ENCODE measurements at places on chromosomes 12 and 14. TPM values are rescaled to one million over a fixed set of nuclear protein-coding genes. Genes with fewer than 3 reads are reported as not detected.

IL31 gene
- not detected for total RNA-seq

CLEC1A gene
- total RNA-seq: not detected

BRF1 gene
- total RNA-seq: 29.9 TPM

GRCh38 chr14:73842201-73842600, 9.4 kb upstream of the PTGR2 start:
- DNase-seq: no peak
- no peaks in the 10 kb centered on the region for H3K36me3 ChIP-seq
- no peaks in the 10 kb centered on the region for H3K27me3 ChIP-seq
- H3K4me1 ChIP-seq: no peaks in the 10 kb centered on the region
- H3K27ac ChIP-seq: no peak overlapping the region

DNA sequence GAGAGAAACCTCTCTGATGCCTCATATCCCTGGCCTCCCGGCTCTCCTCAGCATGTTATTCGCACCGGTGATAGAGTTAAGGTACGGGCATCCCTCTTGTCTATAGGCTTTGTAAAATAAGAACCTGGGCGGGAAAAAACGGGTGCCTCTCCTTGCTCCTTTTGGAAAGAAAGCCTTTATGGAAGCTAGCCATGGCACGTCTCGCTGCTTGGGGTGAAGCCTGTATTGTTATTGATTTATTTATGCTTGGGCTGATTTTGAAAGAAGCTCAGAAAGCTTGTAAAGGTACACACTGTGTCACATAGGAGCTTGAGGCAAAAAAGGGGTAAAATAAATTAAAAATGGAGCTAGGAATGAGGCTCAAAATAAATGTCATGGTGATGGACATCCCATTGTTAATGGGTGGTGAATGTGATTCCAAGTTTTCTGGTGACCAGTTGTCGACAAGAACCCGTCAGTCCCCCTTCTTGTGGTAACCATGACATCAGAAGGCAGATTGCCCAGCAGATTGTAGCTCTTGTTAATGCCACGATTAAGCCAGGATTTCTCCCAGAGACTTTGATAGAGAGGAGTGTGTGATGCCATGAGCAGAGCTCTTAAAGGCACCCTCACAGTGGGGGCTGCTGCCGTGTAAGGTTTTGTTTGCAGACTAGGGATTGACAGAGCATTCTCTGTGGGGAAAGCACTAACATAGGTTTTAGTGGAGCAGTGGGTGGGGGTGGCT, 50.4 kb upstream of the ASPG start:
- H3K36me3 ChIP-seq: no peaks in the 10 kb centered on the region
- no peak for DNase-seq
- no peak overlapping the region for H3K4me3 ChIP-seq
- H3K27me3 ChIP-seq: no peaks in the 10 kb centered on the region
- no peak overlapping the region for H3K27ac ChIP-seq
- H3K4me1 ChIP-seq: no peaks in the 10 kb centered on the region

GRCh38 chr12:81615026-81615588, 144.0 kb downstream of the PPFIA2 start:
- H3K4me1 ChIP-seq: no peaks in the 10 kb centered on the region
- DNase-seq: no peak
- H3K4me3 ChIP-seq: no peak overlapping the region
- no peak overlapping the region for H3K27ac ChIP-seq
- H3K36me3 ChIP-seq: no peaks in the 10 kb centered on the region
- H3K27me3 ChIP-seq: no peaks in the 10 kb centered on the region

GRCh38 chr12:97912943-97913342, 450.3 kb downstream of the RMST start:
- no peak overlapping the region for H3K27ac ChIP-seq
- no peak for DNase-seq
- H3K36me3 ChIP-seq: no peaks in the 10 kb centered on the region
- H3K4me3 ChIP-seq: no peak overlapping the region
- no peaks in the 10 kb centered on the region for H3K27me3 ChIP-seq

- H3K27me3 ChIP-seq: no peaks in the 10 kb centered on the region
- peaks cover 15% of the 10 kb centered on the region for H3K4me1 ChIP-seq
- no peak for DNase-seq
- no peak overlapping the region for H3K4me3 ChIP-seq
These were observed 176.4 kb downstream of the STXBP6 start for GRCh38 chr14:24873551-24873950.

DNA sequence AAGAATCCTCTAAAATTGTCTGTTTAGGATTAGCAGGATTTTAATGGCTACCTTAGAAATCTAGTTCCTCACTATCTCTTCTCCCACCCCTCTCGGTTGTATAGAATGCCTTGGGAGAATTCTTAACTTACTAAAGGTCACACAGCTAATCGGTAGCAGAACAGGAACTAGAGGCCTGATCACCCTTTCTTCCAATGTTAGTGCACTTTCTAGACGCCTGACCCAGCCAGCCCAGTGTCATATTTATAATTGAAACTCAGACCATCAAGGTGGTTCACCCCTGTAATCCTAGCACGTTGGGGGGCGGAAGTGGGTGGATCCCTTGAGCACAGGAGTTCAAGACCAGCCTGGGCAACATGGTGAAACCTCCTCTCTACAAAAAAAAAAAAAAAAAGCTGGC, 1.7 kb downstream of the TIGAR start:
- peaks cover 22% of the 10 kb centered on the region for H3K36me3 ChIP-seq
- no peak for DNase-seq
- no peak overlapping the region for H3K4me3 ChIP-seq
- no peak overlapping the region for H3K27ac ChIP-seq

DNA sequence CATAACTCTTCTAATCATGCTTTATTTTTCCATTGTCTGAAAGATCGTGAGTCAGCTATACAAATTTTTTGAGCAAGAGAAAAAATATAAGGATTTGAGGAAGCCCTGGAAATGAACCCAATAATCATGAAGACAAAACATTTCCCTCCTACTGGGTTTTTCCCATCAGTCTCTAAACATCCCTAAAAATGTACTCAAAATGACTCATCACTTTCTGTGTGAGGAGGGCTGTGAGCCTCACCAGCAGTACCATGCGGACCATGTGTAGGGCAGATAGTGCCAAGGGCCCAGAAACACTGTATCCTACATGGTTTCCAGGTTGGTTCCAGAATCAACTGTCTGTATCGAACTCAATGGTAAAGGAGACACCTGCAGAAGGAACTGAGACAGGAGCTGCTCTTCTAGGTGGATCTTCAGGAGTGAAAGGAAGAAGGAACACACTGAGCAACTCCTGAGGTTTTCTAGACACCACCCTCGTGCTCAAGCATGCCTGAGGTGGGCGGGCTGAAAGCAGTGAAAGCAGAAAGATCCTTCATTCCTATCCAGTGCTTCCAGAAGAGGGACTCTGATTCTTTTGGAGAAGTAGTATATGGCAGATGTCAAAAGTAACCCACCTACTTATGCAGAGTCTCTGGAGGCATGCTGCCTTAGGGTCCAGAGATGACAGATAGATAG, 48.6 kb upstream of the RHOJ start:
- no peaks in the 10 kb centered on the region for H3K36me3 ChIP-seq
- H3K4me1 ChIP-seq: peaks cover 7% of the 10 kb centered on the region
- DNase-seq: no peak
- H3K27ac ChIP-seq: no peak overlapping the region
